ENCODE measurements at places on chromosomes 6 and 20.

- DNase-seq = no peak
Measured at GRCh38 chr20:62409931-62410745, 3.1 kb upstream of the CABLES2 start.

DNA sequence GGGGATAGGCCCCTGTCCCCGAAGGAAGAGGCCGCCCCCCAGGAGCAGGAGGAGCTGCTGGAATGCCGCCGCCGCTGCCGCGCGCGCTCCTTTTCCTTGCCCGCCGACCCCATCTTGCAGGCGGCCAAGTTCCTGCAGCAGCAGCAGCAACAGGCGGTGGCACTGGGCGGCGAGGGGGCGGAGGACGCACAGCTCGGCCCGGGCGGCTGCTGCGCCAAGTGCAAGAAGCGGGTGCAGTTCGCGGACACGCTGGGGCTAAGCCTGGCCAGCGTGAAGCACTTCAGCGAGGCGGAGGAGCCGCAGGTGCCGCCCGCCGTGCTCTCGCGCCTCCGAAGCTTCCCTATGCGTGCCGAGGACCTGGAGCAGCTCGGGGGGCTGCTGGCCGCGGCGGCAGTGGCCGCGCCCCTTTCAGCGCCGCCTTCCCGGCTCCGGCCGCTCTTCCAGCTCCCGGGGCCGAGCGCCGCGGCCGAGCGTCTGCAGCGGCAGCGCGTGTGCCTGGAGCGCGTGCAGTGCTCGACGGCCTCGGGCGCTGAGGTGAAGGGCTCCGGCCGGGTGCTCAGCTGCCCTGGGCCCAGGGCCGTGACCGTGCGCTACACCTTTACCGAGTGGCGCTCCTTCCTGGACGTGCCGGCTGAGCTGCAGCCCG is 630 bp downstream of the PPP1R3G start:
- no peak for DNase-seq

- DNase-seq = no peak
Measured at GRCh38 chr6:105759946-105760345, 326.2 kb upstream of the PRDM1 start.

DNA sequence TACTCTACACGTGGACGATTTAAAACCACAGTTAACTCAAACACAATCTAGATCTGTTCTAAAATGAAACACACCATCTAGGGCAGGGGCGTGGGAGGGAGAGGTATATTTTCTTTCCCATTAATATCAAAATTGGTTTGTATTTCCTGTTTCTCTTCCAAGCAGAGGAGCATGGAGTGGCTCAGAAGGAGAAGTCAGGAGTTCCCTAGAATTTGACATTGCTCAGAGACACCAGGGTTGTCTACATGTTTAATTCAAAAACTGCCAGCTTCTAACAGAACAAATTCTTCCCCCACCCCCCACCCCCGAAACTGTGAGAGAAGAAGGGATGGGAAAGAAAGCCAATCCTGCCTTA is 2.3 kb downstream of the PREX1 start:
- no peak for DNase-seq

DNA sequence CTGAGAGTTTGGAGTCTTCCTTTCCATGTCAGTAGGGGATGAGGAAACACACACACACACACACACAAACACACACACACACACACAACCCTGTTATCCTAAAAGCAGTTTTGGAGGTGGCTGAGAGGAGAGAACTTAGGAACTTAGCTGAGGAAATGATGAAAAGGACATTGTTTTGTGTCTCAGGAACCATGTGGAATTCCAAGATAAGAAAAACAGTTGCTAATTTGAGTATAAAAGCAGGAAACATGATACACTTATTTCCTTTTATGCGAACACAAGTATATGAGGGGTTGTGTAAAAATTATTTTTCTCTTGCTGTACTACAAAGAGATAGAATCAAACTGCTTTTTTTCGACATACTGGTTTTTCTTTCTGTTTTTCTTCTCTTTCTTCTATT is at the start of gene MYCT1:
MYCT1 (plus strand) TSS at position 264 of the 400 bp plus-strand sequence; CDS start at position 270, 6 bp downstream.
- DNase-seq = no peak

- DNase-seq = no peak
Measured at GRCh38 chr6:102216232-102216631, 822.7 kb downstream of the GRIK2 start.

DNA sequence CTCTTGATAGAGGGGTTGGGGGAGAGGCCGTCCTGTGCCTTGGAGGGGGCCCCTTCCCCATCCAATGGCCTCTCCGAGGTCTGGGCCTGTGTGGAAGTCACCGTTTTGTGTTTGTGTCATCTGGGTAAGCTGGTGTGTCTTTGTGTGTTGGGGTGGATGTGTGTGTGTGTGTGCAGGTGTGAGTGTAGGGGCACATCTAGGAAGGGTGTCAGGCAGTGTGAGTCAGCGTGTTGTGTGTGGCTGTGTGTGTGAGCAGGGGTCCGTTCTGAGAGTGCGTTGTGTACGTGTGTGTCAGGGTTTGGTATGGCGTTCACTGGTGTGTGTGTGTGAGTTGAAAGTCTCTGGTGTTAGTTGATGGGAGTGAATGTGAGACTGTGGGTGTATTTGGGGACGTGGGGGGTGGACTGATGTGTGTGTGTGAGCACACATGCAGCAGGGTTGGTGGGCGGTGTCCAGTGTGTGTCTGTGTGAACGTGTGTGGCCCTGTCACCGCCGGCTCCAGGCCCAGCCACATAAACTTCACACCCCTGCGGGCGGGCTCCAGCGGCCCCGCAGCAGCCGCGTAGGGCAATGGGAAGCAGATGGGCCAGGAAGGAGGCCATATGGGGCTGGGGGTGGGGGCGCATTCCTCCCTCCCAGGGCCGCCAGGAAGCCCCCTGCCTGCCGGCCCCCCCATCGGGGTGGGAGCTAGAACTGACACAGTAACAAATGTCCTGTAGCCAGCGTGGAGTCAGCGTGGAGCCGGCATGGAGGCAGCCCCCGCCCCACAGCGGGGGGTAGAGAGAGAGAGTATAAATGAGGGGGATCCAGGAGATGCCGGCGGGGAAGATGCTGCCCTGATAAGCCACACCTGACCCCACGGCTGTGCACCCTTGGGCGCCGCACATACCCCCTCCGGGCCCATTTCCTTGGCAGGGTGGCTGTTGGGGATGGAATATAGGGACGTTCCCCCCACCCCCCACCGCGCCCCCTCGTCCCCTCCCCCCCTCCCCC is 32.1 kb downstream of the SNAI1 start:
- DNase-seq = no peak

- no peak for DNase-seq
Measured at GRCh38 chr20:22062874-22063273, 357.4 kb downstream of the PAX1 start.
